ENCODE measurements at places on chromosomes 11 and 22. TPM values are rescaled to one million over a fixed set of nuclear protein-coding genes. Genes with fewer than 3 reads are reported as not detected.

FAT3 gene
- 36.1 TPM for polyA plus RNA-seq

LRRC4C gene
- polyA plus RNA-seq: 5.9 TPM

RIN1 gene
- 2.1 TPM for polyA plus RNA-seq

MMP13 gene
- polyA plus RNA-seq: not detected

FAM111B gene
- polyA plus RNA-seq: 9.3 TPM

DNAJB13 gene
- polyA plus RNA-seq: 4.0 TPM

CABP4 gene
- 2.2 TPM for polyA plus RNA-seq

CAPN5 gene
- 27.1 TPM for polyA plus RNA-seq

DAGLA gene
- polyA plus RNA-seq: 3.9 TPM

Data from right lung (tissue), 10 donors.